ENCODE measurements at places on chromosomes 5 and 9. TPM values are rescaled to one million over a fixed set of nuclear protein-coding genes. Genes with fewer than 3 reads are reported as not detected.
A peak's percentile ranks its signal among the peaks of the same experiment; 100 is the strongest.

DNA sequence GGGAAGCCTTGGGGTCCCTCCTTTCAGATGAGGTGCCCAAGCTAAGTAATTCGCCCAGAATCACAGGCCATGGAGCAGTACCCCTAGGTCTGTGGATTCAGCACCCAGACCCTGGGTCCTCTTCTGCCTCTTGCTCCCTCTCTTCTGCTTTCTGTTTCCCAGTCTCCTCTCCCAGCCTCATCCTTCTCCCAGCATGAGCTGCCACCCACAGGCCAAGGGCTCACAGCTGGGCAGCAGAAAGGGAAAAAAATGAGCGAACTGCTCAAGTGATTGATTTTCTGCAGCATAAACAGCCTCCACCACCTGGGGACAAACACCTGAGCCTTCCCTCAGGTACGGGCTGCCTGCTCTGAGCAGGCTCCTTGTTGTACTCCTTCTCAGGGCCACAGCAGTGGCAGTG, 113.9 kb upstream of the SAP30L start:
- DNase-seq, result no peak

- DNase-seq, result peak; percentile 53
Observed at GRCh38 chr5:172412724-172413286, 41.5 kb downstream of the SH3PXD2B start.

GRCh38 chr5:113776168-113776567, 262.7 kb downstream of the YTHDC2 start:
- DNase-seq, result no peak

PDE6A gene
- not detected for total RNA-seq

Data from omental fat pad (tissue), 4 donors.